ENCODE measurements at places on chromosomes 1 and 21.

- no peak for DNase-seq
Observed at GRCh38 chr1:27650171-27650538, 15.2 kb upstream of the FGR start.

- no peak for DNase-seq
Observed at GRCh38 chr1:87706203-87706602, 377.5 kb downstream of the LMO4 start.

DNA sequence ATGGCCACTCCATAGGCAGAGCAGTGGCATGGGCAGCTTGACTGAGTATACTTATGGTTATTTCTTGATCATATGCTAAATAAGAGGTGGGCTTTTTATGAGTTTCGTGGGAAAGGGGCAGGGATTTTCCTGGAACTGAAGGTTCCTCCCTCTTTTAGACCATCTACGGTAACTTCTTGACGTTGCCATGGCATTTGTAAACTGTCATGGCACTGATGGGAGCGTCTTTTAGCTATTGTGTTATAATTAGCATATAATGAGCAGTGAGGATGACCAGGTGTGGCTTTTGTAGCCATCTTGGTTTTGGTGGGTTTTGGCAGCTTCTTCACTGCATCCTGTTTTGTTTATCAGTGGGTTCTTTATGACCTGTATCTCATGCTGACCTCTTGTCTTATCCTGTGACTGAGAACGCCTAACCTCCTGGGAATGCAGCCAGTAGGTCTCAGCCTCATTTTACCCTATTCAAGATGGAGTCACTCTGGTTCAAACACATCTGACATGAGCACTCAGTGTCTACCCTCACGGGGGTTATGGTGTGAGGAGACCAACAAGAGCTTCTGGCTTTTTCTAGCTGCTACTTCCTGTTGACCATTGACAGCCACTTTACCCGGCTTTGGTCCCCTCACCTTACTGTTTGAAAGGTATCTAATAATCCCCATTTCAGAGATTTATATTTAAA lies 71.7 kb downstream of the GALNT2 start:
- DNase-seq: no peak

- no peak for DNase-seq
Observed at GRCh38 chr1:1083416-1084371, 9.6 kb upstream of the RNF223 start.

GRCh38 chr1:162381383-162381782 lies at the start of gene C1orf226:
Gene C1orf226, plus strand, starts transcription at chr1:162381728. Its CDS starts 174 bp downstream, at chr1:162381902.
- DNase-seq: no peak

Measured in H1 (cell line).